H9 (cell line): ENCODE measurements at places on chromosomes 7 and 10.

- DNase-seq: no peak
Measured at GRCh38 chr10:851901-852300, 79.6 kb downstream of the LARP4B start.

DNA sequence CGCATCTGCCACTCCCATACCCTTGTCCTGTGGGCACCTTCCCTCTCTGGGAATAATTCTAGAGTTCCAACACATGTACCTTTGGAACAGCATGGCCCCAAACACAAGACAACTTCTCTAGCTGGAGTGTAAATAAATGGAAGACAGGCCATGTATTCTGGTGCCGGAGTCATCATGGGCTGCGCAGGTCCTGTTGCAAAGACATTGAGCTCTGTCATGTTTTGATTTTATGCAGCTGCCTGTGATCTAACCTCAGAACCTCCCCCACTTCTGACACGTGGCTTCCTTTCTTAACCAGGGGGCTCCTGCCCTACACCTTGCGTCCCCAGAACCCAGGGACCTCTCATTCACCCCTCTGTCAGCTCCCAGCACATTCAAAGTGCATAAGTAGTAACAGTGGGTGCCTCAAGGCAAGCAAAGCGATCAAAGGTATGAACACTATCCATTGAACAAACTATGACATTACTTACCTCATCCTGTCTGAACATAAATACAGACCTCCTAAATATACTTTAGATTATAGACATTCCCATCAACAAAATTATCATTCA, 219.9 kb downstream of the FGFR2 start:
- no peak for DNase-seq

- peak; percentile 45 for DNase-seq
Measured at GRCh38 chr10:12350167-12350872, 973 bp downstream of the CAMK1D start.

GRCh38 chr10:130282492-130283218, 146.5 kb downstream of the GLRX3 start:
- no peak for DNase-seq

- DNase-seq: no peak
Measured at GRCh38 chr7:129394101-129394500, 40.1 kb upstream of the STRIP2 start.

DNA sequence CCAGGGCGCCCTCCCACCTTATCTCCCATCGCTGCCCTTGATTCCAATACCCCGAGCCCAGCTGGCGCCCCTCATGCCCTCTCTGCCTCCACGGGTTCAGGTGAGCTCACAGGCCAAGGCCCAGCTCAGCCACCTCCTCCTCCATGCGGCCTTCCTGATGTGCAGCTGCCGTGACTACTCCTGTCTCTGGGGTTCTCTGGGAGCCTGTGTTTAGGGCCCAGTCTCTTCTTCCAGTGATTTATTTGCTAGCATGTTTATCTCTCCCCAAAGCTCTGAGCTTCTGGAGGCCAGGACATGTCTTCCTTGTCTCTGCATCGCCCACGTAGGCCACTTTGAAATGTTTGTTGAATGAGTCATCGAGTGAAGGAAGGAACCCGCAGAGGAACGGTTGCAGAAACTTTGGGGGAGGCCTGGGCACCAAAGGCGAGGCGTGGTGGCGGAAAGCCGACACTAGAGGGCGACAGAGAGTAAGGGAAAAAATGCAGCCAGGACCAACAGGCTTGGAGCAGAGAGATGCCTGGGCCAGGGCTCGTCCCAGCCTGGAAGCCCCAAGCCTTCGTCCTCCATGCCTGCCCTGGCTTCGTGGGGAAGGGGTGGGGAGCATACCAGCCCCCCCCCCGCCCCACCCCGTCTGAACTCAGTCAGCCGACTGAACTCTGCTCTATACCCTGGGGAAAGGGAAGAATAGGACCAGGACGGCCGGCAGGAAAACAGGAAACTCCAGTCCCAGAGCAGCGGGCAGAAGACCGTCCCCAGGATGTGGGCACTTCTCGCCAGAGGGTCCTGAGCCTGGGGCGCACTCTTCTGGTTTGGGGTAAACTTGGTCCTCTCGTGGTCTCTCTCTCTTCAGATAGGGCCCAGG, 10.9 kb upstream of the HSPB1 start:
- DNase-seq: peak; percentile 97

GRCh38 chr10:17109046-17109445, 20.6 kb downstream of the CUBN start:
- DNase-seq: no peak
